ENCODE measurements at places on chromosomes 4 and X.

- DNase-seq, result no peak
These were observed 22.5 kb downstream of the NFXL1 start for GRCh38 chr4:47891928-47892327.

DNA sequence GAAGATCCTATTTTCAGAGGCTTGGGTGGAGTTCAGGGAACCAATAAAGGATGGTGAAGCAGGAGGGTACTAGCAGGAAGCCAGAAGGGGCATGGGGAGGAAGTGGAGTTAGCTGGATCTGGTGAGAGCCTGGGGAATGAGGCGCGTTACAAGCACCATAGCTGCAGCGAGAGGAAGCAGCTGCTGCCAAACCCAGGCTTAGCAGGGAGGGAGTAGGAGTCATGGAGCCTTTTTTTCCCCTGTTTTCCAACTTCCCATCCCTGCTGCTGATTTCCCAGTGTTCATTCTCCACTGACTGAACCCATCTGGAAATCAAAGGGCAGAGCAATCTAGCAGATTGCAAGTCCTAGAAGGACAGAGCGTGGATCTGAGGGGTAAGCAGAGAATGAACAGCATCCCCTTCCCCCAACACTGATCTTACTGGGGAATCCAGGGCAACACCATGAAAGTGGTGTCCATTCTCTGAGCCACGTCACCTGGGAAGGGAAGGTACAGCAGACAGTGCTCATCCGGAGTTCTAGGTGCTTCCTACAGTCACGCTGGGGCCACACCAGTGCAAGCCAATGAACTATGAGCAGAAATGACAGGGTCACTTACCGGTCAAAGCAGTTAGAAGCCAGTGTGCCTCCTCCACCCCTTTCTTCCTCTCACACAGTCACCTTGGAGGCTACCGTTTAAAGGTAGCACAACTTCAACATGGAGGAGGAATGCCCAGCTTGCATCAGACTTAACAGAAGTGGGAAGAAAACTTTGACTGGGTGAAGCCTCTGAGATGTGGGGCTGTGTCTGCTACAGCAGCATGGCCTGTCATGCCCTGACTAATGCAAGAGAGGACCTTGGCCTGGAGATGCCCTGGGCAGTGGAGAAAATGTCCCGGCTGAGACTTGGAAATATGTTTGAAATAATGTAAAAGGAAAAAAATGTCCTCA is 36.7 kb downstream of the SMIM20 start:
- peak; percentile 55 for DNase-seq

DNA sequence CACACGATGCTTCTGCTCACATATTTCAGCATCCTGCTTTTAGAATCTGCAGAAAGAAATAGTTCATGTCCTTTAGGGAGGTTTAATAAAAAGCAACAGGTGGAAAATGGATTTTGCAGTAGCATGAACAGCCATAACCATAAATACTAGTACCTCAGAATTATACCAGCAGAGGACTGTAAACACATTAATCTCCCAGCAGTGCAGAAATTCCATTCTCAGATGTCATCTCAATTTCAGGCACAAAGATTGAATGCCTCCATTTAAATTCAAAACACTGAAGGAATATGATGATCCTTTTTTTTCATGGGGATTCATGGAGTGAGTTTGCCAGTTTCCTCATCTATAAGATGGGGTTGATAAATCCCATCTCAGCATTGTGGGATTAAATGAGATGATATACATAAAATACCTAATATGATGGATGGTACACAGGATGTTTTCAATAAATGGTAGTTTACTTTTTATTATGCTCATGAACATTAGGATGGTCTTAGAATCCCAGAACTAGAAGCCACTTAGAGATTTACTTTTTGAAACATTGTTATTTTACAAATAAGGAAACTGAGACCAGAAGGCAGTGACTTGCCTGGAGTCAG is 566 bp upstream of the LIMCH1 start:
- DNase-seq, result no peak

- DNase-seq, result no peak
These were observed 233.1 kb downstream of the THOC2 start for GRCh38 chrX:123499787-123500186.

DNA sequence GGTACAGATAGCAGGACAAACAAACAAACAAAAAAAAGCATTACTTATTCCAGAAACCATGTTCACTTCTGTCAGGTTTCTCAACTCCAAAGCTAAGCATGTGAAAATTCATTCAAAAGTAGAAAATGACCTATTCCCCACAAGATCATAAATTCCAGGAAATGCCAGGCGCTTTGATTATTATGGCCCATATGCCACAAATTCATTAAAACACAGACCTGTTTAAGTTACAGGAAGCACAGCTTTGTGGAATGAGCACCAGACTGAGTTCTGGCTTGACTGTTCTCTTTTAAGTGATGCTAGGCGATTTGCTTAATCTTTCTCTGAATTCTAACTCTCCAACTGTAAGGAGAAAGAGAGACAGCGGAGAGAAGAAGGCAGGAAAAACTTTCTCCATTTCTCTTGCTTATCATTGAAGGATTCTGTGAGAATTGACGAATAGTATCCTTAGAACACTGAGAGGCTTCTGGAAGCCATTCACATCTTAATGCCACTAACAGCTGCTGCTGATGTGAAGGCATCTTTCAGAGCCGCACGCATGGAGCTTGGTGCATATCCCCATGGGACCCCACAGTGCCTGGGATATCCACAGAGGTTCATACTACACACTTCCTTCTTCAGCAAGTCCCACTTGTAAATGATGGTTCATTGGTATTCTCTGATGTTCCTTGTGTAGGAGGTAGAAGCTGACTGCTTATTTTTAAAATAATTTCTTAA is 138.0 kb downstream of the ZNF674 start:
- no peak for DNase-seq

- DNase-seq, result no peak
These were observed 283.6 kb downstream of the FRMPD4 start for GRCh38 chrX:12421918-12422317.

DNA sequence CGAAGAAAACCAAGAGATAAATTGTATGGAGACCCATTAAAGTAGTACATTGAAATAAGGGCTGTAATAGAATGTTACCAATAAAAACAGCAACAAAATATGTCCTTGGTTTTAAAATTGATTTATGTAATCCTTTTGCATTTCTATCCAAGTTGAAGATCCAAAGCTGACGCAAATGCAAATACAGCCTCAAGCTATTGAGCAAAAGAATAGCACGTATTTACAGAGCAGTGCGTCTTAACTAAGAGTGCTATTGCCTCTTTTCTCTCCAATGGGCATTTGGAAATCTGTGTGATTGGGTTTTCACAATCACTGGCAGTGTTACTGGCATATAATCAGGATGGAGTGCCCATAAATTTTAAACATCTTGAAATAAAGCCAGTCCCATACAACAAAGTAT is 417.4 kb downstream of the TLL1 start:
- DNase-seq, result no peak

DNA sequence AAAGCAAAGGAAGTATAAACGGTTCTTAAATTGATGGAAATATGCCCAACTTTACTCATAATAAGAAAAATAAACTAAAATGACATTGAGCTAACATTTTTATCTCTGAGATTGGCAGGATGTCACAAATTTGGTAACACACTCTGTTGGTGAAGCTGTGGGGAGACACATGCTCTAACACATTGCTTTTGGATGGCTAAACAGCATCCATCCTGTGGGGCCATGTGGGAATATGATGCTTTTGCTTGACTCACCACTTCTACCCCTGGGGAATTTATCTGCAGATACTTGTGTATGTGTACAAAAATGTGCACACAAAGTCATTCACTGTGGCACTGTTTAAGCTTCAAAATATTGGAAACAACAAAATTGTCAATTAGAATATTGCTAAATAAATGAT is 100.2 kb downstream of the ANAPC4 start:
- DNase-seq, result no peak

- DNase-seq, result no peak
These were observed 837.4 kb downstream of the TRIML1 start for GRCh38 chr4:188976644-188977115.

- DNase-seq, result no peak
These were observed 271.7 kb downstream of the DCTD start for GRCh38 chr4:182645511-182645910.

GRCh38 chr4:65724973-65725372 is 54.7 kb upstream of the EPHA5 start:
- DNase-seq, result no peak
